ENCODE measurements at places on chromosomes 1 and 21.
A peak's percentile ranks its signal among the peaks of the same experiment; 100 is the strongest.

DNA sequence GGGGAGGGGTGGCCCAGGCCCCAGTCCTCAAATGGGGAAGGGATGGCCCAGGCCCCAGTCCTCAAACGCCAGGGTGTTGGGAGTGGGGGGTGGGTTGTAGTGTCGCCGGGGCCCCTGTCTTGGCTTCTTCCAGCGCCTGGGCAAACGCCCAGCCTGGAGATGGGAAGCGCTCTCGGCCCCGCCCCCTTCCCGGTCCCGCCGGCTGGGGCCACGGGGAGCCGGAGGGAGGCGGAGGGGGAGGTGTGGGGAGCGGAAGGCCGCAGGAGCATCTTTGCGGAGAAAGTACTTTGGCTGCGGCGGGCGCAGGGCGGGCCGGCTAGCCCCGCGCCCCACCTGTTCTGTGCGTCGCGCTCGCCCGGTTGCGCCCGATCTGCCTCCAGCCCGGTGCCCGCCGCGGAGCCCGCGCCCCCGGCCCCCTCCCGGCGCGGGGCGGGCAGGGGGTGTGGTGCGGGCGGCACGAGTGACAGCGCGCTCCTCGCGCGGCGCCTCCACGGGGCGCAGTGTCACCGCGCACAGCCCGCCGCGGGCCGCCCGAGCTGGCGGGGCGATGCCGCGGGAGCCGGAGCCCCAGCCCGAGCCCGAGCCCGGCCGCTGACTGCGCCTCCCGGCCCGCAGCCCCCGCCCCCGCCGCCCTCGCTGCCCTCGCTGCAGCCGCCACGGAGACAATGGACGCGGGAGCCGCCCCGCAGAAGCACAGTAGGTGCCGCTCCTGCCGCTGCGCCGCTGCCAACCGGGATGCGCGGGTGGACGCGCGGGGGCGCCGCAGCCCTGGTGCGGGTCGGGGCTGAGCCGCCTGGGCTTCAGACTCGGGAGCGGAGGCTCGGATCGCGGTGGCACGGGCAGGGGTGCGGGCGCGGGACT, 31.1 kb upstream of the PEX10 start:
- no peak for DNase-seq

DNA sequence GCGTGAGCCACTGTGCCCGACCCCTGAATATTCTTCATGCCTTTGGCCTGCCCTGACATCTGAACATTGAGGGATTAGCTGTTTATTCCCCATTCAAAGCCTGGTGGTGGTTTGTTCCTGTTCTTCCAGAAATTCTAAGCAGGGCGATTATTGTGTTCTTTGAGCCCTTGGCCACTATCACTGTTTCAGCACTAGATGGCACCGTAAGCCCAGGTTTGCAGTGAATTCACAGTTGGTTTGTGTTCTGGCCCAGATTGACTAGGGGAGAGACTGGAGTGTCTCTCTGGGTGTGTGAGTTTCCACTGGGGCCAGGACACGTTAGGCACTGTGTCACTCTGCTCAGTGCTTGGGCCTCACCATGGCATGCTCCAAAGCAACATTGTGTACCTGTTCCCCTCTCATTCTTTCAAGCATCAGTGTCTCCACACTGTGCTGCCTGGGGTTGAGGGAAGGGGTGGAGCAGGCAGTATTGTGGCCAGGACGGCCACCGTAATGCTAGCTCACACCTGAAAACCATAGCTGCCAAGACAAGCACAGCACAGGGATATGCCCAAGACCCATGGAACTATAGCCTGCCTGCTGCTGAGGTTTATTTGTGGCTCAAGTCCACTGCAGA, 52.7 kb downstream of the PKN2 start:
- no peak for DNase-seq

GRCh38 chr1:193404236-193404635, 217.8 kb upstream of the B3GALT2 start:
- no peak for DNase-seq

DNA sequence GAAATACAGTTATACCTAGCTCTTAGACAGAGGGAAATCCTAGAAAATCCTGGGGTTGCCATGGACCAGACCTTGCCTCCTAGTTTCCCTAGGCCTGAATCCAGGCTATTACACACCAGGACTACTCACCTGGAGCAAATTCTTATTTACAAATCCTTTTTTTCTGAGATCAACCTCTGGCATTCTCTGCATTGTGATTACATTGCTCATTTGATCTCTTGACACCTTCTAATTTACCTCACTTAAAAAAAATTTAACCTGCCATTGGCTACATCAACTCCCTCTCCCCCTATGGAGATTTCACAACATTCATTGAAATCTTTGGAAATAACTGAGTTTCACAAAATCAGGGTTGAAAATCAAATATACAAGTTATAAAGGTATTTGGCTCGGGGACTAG, 2.9 kb upstream of the C1orf105 start:
- no peak for DNase-seq

- no peak for DNase-seq
These were observed 55.0 kb downstream of the S1PR1 start for GRCh38 chr1:101291562-101292380.

- no peak for DNase-seq
These were observed 318.9 kb downstream of the AJAP1 start for GRCh38 chr1:4973341-4973740.

- no peak for DNase-seq
These were observed 1660.1 kb upstream of the B3GALT2 start for GRCh38 chr1:194846488-194846887.

DNA sequence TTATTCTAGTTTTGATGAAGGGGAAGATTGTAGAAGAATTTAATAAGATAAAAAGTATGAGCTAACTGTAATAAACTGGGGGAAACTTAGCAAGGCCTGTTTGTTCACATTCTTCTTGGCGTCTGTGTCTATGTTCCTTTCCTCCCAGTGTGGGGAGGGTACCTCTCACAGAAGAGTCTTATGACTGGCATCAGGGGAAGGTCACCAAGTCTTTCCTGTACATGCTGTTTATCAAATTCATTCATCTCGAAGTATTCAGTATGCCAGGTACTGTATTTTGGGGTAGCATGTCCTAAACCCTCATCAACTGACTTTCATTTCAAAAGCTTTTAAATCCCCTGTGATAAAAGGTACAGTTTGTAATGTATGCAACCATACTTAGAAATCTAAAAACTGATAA, 78.4 kb downstream of the HS2ST1 start:
- peak; percentile 75 for DNase-seq

- DNase-seq = peak; percentile 85
These were observed at the start of the genes CRYZ and TYW3 for GRCh38 chr1:74732960-74733603. CRYZ (minus strand) TSS chr1:74733050; CDS start chr1:74724821, 8,229 bp downstream. TYW3 (plus strand) TSS chr1:74733152; CDS start chr1:74733245, 93 bp downstream.
